Activated T-helper 2 cell treated with anti-CD3 and anti-CD28 coated beads, Interferon-gamma antibody, Interleukin-2, Interleukin-4, amounts not matched to agents 10 μg/mL and 5 μg/mL and 100 μg/mL, durations not matched to agents 14 hours and 24 hours and 36 hours (primary cell): ENCODE measurements at places on chromosomes 4 and X. TPM values are rescaled to one million over a fixed set of nuclear protein-coding genes. Genes with fewer than 3 reads are reported as not detected.

DNA sequence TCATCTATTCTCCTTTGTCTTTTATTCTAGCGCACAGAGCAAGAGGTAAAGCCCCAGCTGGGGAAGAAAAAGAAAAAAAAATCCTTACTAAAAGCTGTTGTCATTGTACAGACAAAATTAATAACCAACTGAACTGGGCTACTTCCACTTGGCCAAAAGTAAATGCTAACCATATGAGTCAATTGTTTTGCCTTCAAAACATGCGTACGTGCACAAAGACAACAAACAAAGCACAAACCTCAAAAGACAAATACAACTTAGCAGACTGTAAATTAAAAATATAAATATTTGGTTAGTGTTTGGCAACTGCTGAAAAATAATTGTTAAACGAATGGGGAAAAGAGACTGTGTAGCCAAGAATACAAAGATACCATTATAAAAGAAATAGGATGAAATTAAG, 5.9 kb downstream of the EDA2R start:
- H3K4me3 ChIP-seq = no peak overlapping the region
- no peak overlapping the region for H3K27ac ChIP-seq
- no peak for DNase-seq
- H3K36me3 ChIP-seq = peaks cover 4% of the 10 kb centered on the region

GRCh38 chr4:156939139-156939538, 32.5 kb downstream of the PDGFC start:
- H3K4me3 ChIP-seq = no peak overlapping the region
- no peaks in the 10 kb centered on the region for H3K36me3 ChIP-seq
- H3K27me3 ChIP-seq = no peaks in the 10 kb centered on the region
- no peak for DNase-seq
- no peak overlapping the region for H3K27ac ChIP-seq
- no peaks in the 10 kb centered on the region for H3K4me1 ChIP-seq

DNA sequence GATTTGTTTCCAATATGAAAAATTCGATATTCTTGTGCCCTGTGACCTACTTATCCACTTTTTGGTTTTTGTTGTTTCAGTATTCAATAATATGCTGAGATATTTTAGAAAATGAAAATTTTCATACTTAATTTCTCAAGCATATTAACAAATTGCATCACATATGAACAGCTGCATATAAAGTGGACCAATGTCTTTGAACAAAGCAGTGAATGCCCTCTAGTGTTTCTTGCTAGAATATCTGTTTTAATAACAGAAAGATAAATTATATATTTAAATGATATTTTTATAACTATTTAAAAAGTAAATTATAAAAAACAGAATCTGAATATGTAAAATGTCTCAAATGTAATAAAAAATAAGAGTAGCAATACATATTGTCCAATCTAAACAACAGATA, 31.7 kb upstream of the INTU start:
- no peaks in the 10 kb centered on the region for H3K4me1 ChIP-seq
- peaks cover 2% of the 10 kb centered on the region for H3K27me3 ChIP-seq

DNA sequence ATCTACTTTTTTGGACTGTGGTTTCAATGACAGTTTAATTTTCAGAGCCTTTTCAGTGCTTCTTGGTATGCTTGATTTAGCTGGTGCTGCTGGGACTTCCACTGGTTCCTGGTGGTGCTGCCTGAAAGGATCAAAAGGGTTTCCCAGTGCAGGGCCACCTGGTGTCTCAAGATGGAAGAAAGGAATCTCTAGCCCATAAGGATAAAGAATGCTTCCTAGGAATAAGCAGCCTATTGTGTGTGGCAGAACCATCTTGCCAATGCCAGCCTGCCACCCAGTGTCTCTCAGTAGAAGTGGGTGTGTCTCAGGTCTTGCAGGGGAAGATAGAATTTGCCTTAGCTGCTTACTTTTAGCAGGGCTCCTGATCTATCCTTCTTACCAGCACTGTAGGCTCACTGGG, 15.0 kb upstream of the RAI2 start:
- DNase-seq = no peak
- H3K4me3 ChIP-seq = no peak overlapping the region

The CCDC160 gene
- 0.14 TPM in 1 of 2 replicates, not detected in the other for total RNA-seq

DNA sequence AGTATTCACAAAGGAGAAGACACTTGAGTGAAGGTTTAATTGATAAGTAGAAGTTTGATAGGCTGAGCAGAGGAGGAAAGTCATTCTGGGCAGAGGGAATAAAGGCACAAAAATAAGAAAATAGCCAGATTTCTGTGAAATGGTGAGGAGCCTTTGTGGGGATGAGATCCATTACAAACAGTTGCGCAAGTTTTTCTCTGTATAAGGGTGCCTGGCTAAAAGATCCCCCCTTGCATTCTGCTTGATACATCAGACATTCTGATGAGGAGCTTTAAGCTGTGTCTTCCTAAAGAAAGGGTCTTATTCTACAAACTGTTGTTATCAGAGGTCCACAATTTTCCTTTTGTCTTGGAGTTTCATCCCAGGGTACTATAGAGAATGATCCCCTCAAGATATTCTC, 112.0 kb downstream of the ARHGAP36 start:
- no peak overlapping the region for H3K4me3 ChIP-seq
- H3K27me3 ChIP-seq = no peaks in the 10 kb centered on the region
- H3K4me1 ChIP-seq = no peaks in the 10 kb centered on the region
- H3K36me3 ChIP-seq = no peaks in the 10 kb centered on the region
- H3K27ac ChIP-seq = no peak overlapping the region

DNA sequence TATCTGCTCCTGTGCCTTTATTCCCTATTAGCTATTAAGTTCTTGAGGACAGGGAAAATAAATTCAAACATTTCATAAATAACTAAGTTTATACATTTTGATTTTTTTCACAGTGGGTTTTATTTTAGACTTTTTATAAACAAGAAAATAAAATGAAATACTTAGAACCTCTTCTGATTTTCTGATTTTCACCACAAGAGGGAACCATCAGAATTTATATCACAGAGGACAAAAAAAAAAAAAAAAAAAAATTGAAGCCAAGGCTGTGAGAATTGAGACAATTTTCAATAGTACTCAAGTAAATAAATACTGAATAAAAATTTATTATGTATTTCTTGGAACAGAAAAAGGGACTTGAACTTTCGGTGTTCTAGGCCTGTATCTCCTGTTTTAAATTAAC, 288.1 kb downstream of the SH3BGRL start:
- H3K4me1 ChIP-seq = no peaks in the 10 kb centered on the region
- no peak for DNase-seq
- H3K4me3 ChIP-seq = no peak overlapping the region
- no peak overlapping the region for H3K27ac ChIP-seq
- no peaks in the 10 kb centered on the region for H3K27me3 ChIP-seq

The CLCN4 gene
- total RNA-seq = 0.14 and 0.16 TPM in 2 replicates

The MEPE gene
- not detected in 2 replicates for total RNA-seq

- H3K4me3 ChIP-seq = no peak overlapping the region
- peaks cover 6% of the 10 kb centered on the region for H3K27me3 ChIP-seq
- no peak overlapping the region for H3K27ac ChIP-seq
- no peaks in the 10 kb centered on the region for H3K4me1 ChIP-seq
Measured at GRCh38 chr4:87912164-87913004, 63.1 kb upstream of the SPP1 start.

DNA sequence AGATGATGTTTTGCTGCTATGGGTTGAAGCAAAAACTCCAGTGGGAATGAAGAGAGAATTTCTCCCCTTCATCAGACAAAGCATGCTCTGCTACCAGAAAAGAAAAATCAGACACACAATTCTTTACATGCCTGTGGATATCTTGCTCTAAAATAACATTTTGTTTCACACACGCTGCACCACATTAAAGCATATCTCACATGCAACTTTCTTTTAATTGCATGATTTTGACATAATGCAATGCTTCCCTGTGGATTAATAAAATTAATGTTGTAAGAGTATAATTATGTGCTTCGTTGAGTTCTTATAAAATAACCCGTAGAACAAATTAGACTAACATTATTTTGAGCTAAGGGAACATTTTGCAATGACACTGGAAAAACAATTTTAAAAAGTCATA, 2230.7 kb downstream of the PCDH7 start:
- H3K4me1 ChIP-seq = no peaks in the 10 kb centered on the region
- no peak overlapping the region for H3K4me3 ChIP-seq
- no peaks in the 10 kb centered on the region for H3K27me3 ChIP-seq
- no peak overlapping the region for H3K27ac ChIP-seq

- DNase-seq = no peak
- peaks cover 4% of the 10 kb centered on the region for H3K4me1 ChIP-seq
- H3K27me3 ChIP-seq = no peaks in the 10 kb centered on the region
Measured at GRCh38 chr4:1239950-1240307, 9.0 kb downstream of the CTBP1 start.

The PDE6B gene
- total RNA-seq = 10.7 and 13.3 TPM in 2 replicates

DNA sequence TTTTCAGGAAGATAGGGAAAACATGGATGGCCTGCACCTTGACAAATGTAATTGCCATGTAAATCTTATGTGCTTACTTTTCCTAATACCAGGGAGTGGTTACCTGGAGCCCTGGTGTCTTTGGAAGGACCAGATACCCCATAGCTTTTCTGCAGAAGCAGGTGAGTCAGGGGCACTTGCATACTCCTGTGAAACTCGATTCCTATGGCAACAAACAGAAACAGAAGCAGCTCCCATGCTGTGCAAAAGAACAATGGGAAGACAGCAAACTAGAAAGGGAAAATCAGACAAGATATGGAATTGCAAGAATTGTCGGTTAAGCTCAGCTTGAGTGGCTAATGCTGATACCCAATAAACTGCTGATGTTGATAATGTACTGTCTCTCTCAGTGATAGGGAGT, 117.4 kb upstream of the AFF2 start:
- no peaks in the 10 kb centered on the region for H3K27me3 ChIP-seq
- H3K4me3 ChIP-seq = no peak overlapping the region
- peaks cover 24% of the 10 kb centered on the region for H3K4me1 ChIP-seq
- no peak for DNase-seq
- no peak overlapping the region for H3K27ac ChIP-seq

DNA sequence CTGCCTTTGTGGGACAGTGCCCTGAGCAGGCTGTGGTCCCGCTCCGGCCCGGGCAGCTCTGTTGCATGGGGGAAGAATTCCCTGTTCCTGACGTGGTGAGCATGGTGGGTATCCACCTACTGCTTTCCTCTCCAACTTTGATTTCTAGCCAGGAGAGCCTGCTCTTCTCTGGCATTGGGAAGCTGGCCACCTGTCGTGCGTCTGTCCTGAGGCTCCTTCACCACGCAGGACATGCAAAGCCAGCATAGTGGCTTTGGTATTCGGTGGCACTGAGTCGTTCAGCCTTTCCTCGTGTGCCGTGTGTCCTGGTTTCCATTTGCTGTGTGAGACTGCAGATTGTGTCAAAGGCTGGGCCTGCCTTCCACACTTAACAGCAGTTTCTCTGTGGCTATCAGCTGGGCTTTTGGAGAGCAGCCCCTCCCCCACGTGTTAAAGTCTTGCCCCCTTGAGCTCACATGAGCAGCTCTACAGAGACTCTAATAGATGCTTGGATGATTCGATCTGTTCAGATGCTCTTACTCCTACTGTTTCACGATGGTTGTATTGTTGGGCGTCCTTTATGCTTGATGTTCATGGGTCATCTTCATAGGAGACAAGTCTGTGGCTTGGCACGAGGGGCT, 46.3 kb upstream of the CLCN4 start:
- peak overlapping the region; percentile 72 for H3K4me3 ChIP-seq
- H3K4me1 ChIP-seq = peaks cover 46% of the 10 kb centered on the region
- H3K27ac ChIP-seq = peak overlapping the region; percentile 97

DNA sequence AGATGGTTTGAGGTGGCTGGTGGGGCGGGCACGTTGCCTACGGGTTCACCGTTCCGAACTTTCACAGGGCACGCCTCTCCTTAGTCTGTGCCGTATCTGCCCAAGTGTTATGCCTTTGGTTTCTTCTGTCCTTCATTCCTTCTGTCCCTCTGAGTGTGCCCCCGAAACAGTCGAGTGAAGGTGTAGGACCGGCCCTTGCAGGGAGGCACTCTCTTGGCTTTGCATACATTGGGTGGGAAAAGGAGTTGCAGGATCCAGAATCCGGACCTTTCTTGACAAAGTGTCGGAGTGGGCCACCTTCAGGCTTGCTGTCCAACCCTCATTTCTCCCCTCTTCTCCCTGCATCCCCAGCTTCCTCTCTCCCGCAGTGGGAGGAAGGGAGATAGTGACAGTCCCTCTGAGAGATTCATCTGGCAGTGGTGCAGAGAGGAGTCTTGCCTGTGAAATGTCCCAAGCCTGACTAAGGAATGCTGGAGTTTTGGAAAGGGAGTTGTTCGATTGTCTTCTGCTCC, 569 bp downstream of the ARFIP1 start:
- no peak for DNase-seq
- H3K36me3 ChIP-seq = peaks cover 5% of the 10 kb centered on the region
- peaks cover 42% of the 10 kb centered on the region for H3K4me1 ChIP-seq
- peak overlapping the region; percentile 94 for H3K27ac ChIP-seq

- no peak overlapping the region for H3K27ac ChIP-seq
- H3K4me1 ChIP-seq = no peaks in the 10 kb centered on the region
- no peak for DNase-seq
- peaks cover 2% of the 10 kb centered on the region for H3K27me3 ChIP-seq
Measured at GRCh38 chr4:112923516-112923915, 125.9 kb upstream of the ANK2 start.

DNA sequence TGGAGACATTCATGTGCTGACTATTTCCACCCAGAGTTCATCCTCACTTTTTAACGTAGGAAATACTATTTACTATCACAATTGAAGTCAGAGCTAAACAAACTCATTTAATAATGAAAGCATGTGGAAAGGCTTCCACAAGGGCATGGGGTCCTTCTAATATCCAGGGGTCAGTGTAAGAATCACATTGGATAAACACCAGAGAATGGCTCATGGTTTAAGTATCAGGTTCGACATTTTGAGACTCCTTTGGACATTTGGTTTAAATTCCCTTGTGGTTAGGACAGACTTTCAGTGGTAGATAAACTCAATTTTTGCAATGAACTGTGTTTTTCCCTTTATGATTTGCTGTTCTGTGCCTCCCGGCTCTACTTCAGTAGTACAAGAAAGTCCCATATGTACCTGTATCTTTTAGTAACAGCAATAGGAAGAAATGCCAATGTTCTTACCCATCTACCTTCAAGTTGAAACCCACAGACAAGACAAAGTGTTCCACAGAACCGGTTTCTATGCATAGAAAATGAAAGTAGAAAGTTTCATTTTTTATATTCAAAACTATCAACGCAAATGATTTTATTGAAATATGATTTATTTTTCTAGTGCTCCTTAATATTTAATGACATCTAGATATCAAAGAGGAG, 589.0 kb upstream of the FAM241A start:
- H3K4me1 ChIP-seq = no peaks in the 10 kb centered on the region
- no peaks in the 10 kb centered on the region for H3K27me3 ChIP-seq
- H3K36me3 ChIP-seq = no peaks in the 10 kb centered on the region
- no peak for DNase-seq
- H3K4me3 ChIP-seq = no peak overlapping the region

GRCh38 chrX:66167431-66167830, 3.4 kb downstream of the HEPH start:
- H3K4me1 ChIP-seq = no peaks in the 10 kb centered on the region
- no peaks in the 10 kb centered on the region for H3K27me3 ChIP-seq
- no peak overlapping the region for H3K4me3 ChIP-seq
- H3K27ac ChIP-seq = no peak overlapping the region
- no peaks in the 10 kb centered on the region for H3K36me3 ChIP-seq

GRCh38 chr4:42142591-42142990, 9.9 kb downstream of the BEND4 start:
- DNase-seq = no peak
- H3K27ac ChIP-seq = no peak overlapping the region
- no peak overlapping the region for H3K4me3 ChIP-seq
- H3K36me3 ChIP-seq = no peaks in the 10 kb centered on the region

The EBP gene
- 209 and 212 TPM in 2 replicates for total RNA-seq

GRCh38 chr4:155552180-155552579, 114.5 kb upstream of the GUCY1A1 start:
- H3K4me3 ChIP-seq = no peak overlapping the region
- peaks cover 8% of the 10 kb centered on the region for H3K27me3 ChIP-seq
- H3K36me3 ChIP-seq = no peaks in the 10 kb centered on the region
- H3K27ac ChIP-seq = no peak overlapping the region

- H3K27me3 ChIP-seq = no peaks in the 10 kb centered on the region
- H3K4me1 ChIP-seq = no peaks in the 10 kb centered on the region
- no peaks in the 10 kb centered on the region for H3K36me3 ChIP-seq
- no peak for DNase-seq
- H3K27ac ChIP-seq = no peak overlapping the region
Measured at GRCh38 chr4:85555206-85555605, 80.3 kb downstream of the ARHGAP24 start.
